ENCODE measurements at places on chromosomes 3 and 15. TPM values are rescaled to one million over a fixed set of nuclear protein-coding genes. Genes with fewer than 3 reads are reported as not detected.

MUC20 gene
- 4.8 TPM for total RNA-seq

- DNase-seq: no peak
Observed at GRCh38 chr15:90588427-90588826, 58.7 kb downstream of the CRTC3 start.

DNA sequence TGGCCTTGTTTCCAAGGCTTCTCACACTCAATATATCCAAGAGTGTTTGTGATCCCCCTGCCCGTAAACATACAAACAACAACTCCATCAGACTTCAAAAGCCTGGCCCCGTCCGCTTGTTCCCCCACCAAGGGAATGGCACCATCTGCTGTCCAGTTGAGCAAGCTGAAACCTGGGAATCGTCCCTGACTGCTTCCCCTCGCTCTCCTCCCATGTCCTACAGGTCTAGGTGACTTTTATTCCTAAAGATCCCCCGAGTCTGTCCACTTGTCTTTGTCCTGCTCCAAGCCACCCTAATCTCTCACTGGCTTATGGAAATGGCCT lies 27.9 kb upstream of the FAM174B start:
- no peak for DNase-seq

CHRNA5 gene
- 3.4 TPM for total RNA-seq

GRCh38 chr3:122560680-122561079 lies 3.4 kb downstream of the PARP9 start:
- no peak for DNase-seq

MYO5C gene
- 3.9 TPM for total RNA-seq

MLF1 gene
- 258 TPM for total RNA-seq

GRCh38 chr3:25420147-25420546 lies 7.9 kb upstream of the RARB start:
- no peak for DNase-seq

DNA sequence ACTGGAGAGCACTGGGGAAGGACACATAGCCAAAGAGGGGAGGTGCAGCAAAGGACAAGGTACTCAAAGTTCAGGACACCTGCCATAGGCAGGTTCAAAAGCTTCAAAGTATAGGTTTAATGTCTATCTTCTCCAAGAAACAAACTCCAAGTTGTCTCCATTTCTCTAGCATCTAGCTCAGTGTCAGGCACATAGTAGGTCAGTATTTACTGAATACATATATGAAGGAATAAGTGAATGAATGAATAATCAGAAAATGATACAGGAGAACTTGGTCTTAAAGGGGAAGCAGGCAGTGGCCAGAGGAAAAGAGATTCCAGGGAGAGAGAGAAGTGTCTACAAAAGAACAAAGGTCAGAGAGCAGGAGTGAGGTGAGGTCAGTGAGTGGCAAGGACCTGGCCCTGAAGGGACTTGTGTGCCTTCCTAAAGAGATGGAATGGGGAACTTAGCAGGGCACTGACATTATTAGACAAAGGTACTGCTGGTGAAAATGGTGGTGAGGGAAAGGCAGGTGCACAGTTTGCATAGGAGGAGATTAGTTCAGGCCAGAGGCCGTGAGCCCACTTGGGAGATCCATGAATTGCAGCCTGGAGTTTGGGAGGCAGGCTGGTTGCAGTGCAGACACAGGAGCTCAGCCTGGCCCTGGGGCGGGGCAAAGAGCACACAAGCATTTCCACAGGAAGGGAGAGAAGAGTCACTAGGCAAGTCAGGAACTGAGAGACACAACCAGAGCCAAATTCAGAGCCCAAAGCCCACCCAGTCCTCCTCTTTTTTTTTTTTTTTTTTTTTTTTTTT lies 21.4 kb downstream of the TBC1D2B start:
- peak; percentile 69 for DNase-seq

ACKR4 gene
- 6.2 TPM for total RNA-seq

- DNase-seq: no peak
Observed at GRCh38 chr15:49242820-49243219, 72.8 kb downstream of the GALK2 start.

PLSCR5 gene
- total RNA-seq: not detected

DNA sequence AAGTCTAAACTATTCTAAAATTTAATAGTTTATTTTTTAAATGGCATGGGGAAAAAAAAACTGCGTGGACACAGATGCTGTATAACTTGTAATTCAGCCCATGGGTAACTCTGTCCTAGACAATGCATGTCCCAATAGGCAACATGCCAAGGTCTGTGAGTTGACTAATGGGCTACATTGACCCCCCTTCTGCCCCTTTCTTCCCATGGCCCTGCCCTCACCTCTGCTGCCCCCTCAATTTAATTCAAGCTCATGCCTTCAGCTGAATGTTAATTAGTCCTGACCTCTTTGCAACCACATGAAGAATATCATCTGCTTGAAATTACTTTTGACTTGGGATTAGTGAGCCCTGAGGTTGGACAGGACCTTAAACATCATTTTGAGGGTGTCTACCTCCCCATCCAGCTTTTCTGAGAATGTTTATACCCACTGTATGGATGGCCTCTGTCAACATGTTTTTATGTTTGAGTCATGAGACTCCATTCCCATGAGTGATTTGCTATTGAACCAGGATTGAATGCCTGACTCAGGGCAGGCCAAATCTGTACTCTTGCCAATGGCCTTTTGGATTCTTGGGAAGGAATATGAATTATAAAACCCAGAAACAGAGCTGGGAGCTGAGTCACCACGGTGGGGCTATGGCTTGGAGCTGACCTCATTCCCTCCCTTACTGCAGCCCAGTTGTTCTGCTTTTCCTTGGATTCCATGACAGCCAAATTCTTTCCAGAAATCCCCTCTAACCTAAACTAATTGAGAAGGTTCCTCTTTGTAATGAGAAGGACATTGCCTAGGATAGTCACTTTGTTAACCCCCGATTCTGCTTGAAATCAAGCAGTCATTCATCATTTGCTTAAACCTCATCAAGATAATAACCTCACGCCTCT lies 33.5 kb upstream of the PDE8A start:
- DNase-seq: peak; percentile 62

ITGB5 gene
- total RNA-seq: 115 TPM

DNA sequence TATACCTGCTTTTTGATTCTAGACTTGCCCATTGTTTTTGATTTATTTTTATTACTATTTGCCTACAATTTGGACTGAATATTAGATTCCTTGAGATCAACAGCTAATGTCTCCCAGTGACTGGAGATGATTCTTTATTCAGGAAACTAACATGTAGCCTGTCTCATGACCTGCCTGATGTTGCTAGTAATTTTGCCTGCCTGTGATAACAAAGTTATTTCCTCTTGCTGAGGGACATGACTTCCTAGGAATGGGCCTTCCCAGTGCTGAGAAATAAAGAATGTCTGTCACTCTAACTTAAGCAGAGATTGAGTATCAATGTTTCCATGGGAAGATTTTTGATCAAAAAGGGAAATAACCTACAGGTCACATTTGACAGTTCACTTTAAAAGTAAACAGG lies 13.4 kb upstream of the NPHP3 start:
- no peak for DNase-seq

DNA sequence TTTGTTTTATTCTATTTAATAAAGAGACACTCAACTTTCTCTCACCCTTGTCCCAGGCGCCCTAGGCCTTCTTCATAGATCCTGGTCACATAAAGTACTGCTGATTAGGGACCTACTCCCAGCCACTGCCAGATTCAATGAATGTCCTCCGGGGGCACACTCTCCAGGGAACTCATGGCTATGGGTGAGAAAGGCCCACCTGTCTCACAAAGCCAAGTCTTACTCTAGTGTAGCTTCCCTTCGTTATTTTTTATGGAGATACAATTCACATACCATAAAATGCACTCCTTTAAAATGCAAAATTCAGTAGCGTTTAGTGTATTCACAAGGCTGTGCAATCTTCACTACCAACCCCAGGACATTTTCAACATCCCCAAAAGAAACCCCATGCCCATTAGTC lies 87.8 kb downstream of the ADCY5 start:
- DNase-seq: no peak

DNA sequence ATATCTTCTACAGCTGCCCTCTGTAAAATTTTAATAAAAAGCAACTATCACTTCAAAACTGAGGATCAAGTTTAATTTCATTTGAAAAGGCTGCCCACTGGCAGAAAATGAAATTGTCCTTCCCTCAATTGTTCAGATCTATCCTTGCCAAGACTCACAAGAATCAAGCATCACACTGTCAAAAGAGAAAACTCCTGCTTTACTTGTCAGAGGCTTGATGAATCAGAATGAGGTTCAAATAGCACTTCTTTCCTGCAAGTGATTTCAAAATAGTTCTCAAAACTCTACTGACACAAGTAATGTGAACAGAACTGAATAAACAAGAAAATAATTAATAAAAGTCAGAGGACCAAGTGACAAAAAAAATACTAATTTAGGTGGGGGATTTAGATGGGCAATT lies 70.6 kb downstream of the GOLIM4 start:
- DNase-seq: no peak

GOLGA8J gene
- total RNA-seq: 0.28 TPM

DNA sequence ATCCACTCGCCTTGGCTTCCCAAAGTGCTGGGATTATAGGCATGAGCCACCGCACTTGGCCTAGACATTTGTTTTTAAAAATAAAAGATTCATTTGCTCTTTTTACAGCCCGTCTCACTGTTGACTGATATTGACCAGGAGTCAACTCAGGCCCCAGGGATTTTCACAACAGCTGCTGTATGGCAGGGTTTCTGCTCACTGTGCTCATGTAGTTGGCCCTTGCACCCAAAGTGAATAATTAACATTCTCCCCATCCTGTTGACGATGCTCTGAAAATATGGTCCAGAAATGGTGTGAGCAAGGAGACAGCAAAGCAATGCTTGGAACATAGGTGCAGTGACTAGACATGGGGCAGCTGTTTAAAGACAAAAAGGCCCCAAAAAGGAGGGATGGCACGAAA lies 2.9 kb upstream of the CCR5 start:
- no peak for DNase-seq

PP2D1 gene
- total RNA-seq: not detected
